ENCODE measurements at places on chromosomes 16 and 17.

DNA sequence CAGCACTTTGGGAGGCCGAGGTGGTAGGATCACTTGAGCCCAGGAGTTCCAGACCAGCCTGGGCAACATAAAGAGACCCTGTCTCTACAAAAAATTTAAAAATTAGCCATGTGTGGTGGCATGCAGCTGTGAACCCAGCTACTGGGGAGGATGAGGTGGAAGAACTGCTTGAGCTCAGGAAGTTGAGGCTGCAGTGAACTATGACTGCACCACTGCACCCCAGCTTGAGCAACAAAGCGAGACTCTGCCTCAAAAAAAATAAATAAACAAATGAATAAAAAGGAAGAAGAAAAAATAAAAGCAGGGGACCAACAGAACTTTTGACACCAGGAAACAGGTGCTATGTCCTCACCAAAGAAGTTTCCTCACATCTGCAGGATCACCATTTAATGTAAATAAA is 14.2 kb downstream of the TERF2 start:
- no peak for DNase-seq

GRCh38 chr17:59260722-59261121 is 40.4 kb downstream of the GDPD1 start:
- no peak for DNase-seq

GRCh38 chr17:70295329-70295728 is 126.0 kb downstream of the KCNJ2 start:
- DNase-seq, result no peak

DNA sequence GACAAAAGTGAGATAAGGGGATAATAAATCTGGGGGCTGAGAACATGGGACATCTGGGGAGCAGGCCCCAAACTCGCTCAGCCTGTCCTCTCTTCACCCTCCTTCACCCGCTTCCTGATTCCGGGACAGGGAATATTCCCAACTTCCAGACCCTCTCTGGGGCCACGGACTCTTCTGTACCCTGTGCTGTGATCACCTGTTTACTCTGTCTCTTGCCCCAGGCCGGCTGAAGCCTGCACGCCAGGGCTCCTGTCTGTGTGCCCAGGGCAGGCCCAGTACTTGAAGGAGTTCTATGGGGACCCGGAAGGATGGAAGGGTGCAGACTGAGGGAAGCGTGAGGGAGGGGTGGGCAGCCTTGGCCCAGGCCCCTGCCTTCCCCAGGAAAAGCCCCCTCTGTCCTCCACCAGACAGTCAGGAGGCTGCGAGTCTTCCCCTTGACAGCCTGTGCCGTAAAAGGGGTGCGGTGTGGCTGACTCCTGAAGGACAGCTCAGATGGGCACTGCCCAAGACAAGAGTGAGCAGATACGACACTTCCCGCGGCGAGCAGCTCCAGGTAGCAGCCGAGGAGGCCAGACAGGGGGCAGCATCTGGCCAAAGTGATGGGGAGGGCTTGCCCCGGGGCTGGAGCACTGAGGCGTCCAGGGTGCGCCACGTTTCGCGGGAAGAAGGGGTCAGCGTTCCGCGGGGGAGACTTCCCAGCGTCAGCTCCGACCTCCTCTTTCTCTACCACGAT is 1.0 kb upstream of the CCNF start:
- DNase-seq, result no peak

GRCh38 chr17:39606434-39607056 is 1.2 kb downstream of the NEUROD2 start:
- DNase-seq, result no peak

DNA sequence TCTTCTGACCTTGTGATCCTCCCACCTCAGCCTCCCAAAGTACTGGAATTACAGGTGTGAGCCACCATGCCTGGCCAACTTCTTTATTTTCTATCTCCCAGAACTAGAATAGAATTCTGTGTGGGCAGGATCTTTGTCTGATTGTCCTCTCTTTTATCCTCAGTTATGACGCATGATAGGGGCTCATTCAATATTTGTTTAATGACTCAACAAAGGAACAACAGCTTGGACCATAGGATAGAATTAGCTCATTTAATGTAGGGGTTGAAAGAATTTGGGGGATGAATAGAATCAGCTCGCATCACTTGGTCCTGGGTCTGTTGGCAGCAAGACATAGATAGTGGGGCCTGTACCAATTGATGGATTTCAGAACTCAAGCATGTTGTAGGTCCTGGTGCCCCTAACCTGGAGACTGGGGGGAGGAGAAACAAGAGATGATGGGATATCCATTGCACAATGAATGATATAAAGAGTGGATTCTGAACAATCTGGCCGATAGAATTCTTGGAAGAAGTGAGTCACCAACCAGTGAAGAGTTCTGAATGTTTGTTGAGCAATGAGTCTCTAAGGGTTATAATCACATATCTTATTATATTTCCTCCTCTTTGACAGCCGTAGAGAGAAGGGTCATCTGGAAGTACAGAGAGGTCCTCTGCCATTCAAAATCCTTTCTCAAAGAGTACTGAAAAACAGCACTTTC is 250.2 kb downstream of the HS3ST4 start:
- DNase-seq, result no peak

- no peak for DNase-seq
Observed at GRCh38 chr17:2022647-2023240, 2.4 kb downstream of the RTN4RL1 start.

GRCh38 chr17:17350491-17351355 is 47.5 kb downstream of the NT5M start:
- no peak for DNase-seq

DNA sequence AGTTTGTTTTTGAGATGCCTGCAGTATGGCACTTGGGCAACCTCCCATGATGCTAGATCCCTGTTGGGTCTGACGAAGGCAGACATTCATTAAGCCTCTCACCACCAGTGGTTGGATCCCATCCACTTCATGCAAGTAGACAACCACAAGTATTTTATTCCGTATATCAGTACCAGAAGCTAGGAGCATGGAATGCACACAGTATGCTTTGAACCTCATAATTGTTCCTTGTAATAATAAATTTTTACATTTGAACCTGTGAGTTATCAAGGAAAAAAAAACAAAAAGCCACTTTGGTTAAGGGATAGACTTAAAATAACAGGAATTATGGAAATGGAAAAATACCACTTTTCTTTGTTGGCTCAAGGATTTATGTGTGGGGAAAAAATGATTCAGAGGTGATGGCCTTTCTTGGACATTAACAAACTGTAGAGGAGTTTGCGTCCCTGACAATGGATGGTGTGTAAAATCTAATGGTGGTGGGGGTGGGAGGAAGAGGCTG is 107.1 kb upstream of the KCNJ16 start:
- peak; percentile 84 for DNase-seq

- no peak for DNase-seq
Observed at GRCh38 chr17:48627118-48627597, 1.0 kb upstream of the HOXB9 start.

GRCh38 chr16:20944861-20945574 is 44.4 kb downstream of the LYRM1 start:
- no peak for DNase-seq

DNA sequence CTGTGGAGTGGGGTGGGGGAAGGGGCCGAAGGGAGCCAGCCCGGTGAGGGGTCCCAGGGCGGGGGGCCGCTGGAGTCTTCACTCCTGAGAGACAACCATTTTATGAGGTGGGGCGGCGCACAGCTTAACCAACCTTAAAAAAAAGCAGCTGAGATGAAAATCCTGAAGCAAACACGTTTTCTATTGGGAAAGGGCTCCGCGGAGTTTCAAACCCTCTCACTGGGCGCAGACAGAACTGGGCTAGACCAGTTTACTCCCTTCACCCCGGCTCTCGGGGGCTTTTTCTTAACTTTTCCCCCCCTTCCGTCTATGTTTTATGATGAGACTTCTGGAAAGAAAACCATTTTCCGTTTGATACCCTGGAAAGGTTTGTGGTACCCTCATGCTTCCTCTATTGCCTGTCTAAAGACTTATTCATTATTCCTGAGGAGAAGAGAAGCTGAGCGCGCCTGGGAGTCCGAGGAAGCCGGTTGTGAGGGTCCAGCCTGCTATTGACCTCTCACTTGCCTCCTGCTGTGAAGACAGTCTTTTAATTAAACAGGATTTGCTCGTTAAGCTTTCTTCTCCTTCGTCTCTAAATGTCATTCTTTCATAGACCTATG is 482 bp upstream of the SSH2 start:
- peak; percentile 9 for DNase-seq

GRCh38 chr16:90012991-90013745 is 6.1 kb downstream of the DBNDD1 start:
- no peak for DNase-seq

DNA sequence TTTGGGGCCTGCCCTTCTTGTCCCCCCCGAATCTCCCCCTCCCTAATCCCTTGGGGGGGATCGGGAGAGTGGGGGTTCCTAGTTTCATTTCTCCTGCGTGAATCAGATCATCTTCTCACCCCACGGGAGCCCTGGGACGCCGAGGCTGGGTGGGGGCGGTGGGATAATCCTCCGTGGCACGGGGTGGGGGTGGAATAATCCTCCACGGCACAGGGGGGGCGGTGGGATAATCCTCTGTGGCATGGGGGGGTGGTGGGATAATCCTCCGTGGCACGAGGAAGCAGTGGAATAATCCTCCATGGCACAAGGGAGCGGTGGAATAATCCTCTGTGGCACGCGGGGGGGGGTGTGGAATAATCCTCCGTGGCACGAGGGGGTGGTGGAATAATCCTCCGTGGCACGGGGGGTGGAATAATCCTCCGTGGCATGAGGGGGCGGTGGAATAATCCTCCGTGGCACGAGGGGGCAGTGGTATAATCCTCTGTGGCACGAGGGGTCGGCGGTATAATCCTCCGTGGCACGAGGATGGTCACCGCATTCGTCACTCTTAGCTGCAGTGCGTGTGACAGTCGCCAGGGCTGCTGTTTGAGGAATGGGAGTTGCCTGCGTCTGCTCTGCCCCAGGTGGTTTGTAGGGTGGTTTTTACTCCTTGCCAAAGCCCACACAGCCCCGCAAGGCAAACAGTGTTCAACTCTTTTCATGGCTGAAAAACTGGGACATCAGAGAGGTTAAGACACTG is 156.9 kb downstream of the LAT start:
- DNase-seq, result no peak

DNA sequence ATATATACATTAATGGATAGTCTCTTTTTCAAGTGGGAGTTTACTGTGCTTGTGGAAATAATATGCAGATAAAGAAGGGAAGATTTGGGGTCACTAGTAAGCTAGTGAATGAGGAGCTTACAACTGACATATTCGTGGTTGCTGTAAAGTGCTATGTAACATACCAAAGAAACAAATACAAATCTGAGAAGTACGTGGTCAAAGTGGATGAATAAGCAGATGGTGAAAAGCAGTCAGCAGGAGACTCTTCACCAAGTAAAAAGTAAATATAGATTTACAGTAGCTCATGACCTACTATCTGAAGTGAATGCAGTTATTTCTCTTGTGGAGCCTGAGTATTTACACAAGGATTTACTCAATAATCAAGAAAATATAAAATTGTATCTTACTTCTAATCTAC is 136.6 kb upstream of the ELAC2 start:
- DNase-seq, result no peak

DNA sequence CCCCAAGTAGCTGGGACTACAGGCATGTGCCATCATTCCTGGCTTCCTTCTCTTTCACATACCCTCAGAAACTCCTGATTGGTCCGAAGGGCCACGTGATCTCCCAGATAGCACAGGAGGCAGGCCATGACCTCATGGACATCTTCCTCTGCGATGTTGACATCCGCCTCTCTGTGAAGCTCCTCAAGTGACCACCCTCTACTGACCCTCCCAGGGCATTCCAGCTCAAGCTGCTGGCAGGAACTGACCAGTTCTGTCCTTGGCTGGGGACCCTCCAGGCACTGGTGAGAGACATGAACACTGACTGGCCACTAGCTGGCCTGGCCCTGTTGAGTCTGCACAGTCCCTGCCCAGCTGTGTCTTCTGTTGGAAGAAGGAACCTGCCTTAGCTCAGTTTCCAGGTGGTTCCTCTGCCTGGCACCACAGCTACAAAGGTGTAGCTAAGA is 5.6 kb downstream of the ERAL1 start:
- DNase-seq, result no peak

DNA sequence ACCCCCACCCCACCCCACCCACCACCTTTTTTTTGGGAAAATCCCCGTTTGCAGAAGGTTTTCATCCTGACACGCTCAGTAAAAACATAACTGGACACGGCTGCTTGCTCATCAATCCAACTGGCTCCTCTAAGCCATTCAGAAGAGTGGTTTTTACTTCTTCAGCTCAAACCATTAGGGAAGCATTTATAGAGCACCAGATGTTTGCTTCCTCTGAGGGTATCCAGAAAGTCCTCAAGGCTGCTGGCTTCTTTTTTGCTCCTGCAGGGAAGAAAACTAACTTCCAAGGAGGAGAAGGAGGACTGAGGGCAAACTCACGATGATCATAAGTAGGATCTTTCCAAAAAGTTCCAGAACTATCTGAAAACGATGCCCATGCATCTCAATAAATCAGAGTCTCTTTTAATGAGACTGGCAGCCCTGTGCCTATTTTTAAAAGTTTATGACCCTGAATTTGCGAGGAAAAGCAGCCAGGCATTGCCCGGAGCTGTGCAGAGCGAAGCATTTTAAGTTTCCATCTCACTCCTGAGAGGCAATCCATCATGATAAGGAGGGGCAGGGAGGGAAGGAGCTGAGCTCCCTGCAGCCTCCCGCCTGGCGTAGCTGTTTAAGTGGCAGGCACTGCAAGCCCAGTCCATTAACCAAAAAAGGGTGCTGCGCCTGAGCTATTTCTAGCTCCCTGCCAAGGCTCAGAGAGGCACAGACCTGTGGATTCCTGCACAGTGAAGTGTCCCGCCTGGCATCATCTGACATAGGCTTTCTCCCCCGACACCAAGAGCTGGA is 146.3 kb upstream of the FOXF1 start:
- no peak for DNase-seq
